ENCODE measurements at places on chromosomes 1 and 21.

GRCh38 chr1:170306948-170307347 is 161.2 kb downstream of the NTMT2 start:
- DNase-seq = no peak

- no peak for DNase-seq
These were observed 75.9 kb downstream of the NUF2 start for GRCh38 chr1:163397451-163398200.

- DNase-seq = no peak
These were observed 34.3 kb downstream of the PIK3R3 start for GRCh38 chr1:46098027-46098712.

DNA sequence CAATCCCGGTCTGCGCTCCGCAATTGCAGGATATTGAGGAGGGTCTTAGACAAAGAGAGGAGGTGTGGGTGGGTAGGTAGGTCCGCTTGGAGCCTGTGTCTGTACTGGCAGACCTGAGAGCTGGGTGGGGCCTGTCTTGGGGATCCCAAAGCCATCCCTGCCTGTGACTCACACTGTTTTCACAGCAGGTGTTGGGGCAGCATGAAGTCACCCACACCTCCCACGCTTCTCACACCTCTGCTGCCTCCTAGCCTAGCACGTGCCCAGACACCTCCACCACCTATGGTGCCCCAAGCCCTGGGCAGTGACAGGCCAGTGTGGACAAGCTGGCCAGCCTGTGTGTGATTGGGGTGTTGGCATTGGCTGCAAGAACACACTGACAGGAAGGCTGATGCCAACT is 65.7 kb upstream of the ECE1 start:
- DNase-seq = no peak

DNA sequence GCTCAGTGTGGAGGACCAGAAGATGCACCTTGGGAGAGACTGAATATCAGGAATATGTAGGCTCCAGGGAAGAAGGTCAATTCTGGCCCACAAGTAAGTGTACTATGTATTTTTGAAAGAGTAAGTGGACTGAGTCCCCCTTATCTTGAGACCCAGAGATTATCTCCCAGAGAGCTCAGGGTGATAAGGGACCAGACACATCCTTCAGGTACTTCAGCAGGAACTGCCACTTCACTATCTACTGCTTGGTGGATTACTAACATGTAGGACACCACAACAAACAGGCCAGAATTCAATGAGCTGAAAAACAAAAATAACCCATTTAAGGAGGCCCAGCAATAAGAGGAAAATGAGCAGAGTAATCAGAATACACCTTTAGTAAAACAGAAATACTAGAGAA is 119.2 kb downstream of the ZNF644 start:
- DNase-seq = no peak

All from type B pancreatic cell (in vitro differentiated cells).